CD4-positive, alpha-beta T cell treated with Interferon gamma for 1 hour (primary cell): ENCODE measurements at places on chromosomes 7 and 10.

DNA sequence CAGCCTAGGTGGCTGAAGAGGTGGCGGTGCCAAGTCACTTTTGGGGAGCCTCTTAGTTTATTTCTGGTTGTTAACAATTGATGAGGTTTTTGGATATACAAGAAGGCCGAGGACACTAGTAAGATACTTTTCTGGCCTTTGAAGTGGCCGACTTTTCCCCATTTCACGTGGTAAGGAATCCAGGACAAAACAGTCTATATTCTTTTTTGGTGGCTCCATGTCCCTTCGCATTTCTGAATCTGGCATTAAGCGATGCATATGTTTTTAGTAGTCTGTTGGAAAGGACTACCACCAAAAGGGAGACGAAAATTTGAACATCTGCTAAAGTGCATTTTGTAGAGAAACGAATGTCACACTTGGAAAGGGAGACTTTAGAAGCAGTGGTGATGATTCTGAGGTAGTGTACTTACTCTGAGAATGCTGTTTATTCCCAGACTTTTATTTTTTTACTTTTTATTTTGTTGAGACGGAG is 1.5 kb downstream of the MLLT10 start:
- no peak for DNase-seq

- DNase-seq = no peak
Observed at GRCh38 chr7:84701524-84702306, 485.1 kb downstream of the SEMA3D start.

- no peak for DNase-seq
Observed at GRCh38 chr7:24948739-24949138, 31.2 kb downstream of the OSBPL3 start.

GRCh38 chr10:93815304-93816096 is 57.8 kb downstream of the LGI1 start:
- DNase-seq = no peak

GRCh38 chr10:11358011-11358410 is 253.4 kb downstream of the USP6NL start:
- DNase-seq = no peak

DNA sequence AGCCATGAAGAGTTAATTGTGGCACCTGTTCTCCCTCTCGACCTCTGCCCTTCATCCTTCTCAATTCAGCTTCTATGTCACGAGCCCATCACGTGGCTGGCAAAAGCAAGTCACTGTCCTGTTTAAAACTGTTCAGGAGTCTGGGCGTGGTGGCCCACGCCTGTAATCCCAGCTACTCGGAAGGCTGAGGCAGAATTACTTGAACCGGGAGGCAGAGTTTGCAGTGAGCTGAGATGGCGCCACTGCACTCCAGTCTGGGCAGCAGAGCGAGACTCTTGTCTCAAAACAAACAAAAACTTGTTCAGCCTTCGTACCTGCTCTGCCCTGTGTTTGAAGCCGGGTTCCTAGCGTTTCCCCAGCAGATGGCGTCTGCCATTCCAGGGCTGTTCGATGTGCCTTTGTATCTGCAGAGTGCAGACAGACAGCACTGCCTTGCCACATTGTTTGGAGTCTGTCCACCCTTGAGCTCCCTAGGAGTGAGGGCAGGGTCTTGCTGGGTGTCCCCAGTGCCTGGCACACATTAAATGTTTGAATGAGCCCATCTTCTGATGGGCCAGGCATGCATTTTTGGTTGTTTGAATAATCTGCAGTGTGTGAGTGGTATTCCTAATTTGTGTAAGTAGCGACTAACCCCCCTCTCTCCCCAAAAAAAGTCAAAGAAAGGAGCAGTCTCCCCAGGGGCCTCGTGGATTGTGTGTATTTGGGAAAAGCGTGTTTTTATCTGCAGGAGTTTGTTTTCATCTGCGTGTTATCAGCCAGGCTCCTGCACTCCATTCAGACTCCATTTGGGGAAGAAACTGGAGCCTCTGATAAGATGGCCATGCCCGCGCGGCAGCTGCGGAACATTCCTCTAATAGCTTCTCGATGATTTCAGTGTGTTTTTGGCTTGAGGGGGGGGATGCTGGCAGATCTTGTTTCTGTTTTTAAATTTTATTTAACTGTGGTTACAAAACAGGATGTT is 61.2 kb downstream of the DNAJB6 start:
- DNase-seq = no peak

DNA sequence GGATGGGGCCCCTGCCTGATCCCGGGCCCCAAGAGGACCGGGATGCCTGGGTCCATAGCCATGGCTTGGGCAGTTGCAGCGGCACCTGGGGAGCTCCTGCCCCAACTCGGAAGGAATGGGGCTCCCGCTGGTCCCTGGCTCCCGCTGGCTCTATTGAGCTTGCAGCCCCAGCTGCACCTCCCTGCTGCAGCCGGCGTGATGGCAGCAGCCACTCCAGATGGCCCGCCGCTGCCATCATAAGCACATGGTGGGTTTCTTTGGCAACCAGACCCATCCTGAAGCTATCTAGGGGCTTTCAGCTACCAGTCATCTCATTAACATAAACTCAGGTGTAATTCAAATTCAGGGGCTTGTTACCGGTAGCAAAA is 11.1 kb upstream of the DNMBP start:
- no peak for DNase-seq

- DNase-seq = no peak
Observed at GRCh38 chr7:54544149-54544526, 2.0 kb downstream of the VSTM2A start.

DNA sequence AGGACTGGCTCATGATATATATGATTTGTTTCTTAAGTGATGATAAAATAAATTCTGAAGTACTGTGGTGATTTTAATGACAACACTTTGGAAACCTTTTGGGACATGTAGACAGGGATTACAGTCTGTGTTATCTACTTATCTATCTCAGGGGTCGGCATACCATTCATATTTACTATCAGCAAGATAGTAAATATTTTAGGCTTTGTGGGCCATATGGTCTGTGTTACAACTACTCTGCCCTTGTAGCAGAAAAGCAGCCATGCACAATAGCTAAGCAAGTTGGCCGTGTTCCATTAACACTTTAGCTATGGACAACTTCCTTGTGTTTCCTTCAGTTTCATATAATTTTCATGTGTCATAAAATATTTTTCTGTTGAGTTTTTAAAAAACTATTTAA is 97.8 kb upstream of the PRPS1L1 start:
- DNase-seq = no peak

DNA sequence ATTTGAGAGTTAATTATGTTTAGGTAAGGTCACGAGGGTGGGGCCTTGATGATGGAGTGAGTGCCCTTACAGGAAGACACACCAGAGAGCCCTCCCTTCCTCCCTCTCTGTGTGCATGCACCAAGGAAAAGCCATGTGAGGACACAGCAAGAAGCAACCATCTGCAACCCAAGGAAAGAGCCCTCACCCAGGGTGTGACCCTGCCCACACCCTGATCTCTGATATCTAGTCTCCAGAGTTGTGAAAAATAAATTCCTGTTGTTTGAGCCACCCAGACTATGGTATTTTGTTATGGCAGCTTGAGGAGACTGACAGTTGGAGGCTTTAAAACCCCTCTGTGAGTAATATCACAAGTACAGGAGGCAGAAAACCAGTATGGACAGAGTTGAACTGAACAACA is 15.0 kb upstream of the MCM10 start:
- DNase-seq = no peak

DNA sequence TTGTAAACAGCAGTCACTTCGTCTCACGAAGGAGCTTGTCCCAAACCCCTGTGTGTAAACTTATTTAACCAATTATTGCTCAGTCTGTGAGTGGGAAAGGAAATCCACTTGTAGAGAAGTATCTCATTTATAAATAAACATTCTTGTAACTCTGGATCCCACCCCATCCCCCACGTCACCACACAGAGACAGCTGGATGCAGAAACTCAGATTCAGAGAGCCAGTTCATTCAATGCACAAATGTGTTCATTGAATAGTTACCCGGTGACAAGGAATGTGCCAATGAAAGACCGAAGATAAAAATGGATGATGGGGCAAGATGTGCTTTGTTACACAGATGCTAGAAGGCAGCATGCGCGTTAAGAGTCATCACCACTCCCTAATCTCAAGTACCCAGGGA is 8.3 kb upstream of the OCM start:
- DNase-seq = no peak

DNA sequence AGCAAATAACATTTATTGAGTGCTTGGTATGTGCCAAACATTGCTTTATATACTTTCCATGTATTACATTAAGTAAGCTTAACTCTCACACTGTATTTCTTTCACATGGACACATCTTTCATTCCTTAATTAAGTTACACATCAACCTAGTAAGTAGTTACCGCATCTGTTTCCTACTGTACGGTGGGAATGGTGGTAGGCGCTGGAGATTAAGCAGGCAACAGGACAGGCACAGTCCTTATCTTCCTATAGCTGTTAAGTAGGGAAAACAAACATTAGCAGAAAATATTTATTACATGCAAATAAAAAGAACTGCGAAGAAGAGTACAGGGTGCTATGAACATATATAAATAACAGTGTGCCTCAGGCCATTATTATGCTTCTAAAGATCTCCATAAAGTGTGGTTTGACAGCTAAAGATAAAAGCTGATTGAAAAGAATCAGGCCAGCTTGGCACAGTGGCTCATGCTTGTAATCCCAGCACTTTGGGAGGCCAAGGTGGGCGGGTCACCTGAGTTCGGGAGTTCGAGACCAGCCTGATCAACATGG is 105.0 kb downstream of the SUGCT start:
- DNase-seq = no peak

DNA sequence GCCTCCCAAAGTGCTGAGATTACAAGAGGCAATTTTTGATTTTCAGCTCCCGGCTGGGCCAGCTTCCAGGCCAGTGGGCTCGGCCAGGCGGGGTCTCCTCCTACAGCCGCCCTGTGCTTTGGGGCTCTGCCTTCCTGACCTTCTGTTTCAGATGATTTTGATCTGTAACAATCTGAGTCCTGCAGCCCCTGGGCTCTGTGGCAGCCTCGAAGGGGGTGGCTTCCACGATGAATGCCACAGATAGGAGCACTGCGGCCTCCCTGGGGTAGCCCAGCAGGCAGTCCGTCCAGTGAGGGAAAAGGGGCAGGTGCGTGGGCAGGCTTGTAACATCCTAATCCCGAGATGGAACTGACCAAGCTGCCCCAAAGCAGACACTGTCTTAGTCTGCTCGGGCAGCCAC is 177.5 kb downstream of the DNAJB6 start:
- no peak for DNase-seq

DNA sequence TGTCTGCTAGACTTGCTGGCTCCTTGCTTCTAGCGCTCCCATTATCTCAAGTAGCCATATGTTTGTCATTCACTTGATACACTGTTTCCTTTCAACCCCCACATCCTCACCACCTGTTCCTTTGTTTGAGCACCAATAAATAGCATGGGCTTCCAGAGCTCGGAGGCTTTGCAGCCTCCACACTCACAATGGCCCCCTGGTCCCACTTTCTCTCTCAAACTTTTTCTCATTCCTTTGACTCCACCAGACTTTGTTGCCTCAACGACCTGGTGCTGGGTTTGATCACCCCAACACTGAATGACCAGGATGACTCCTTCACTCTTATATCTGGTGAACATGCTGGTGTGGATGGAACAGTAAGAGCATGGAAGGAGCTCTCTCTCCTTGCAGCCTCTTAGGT is 114.5 kb upstream of the TRIM24 start:
- DNase-seq = no peak

- DNase-seq = no peak
Observed at GRCh38 chr10:90447831-90448230, 410.0 kb downstream of the HTR7 start.

GRCh38 chr7:132654150-132654549 is 77.9 kb upstream of the PLXNA4 start:
- DNase-seq = no peak

DNA sequence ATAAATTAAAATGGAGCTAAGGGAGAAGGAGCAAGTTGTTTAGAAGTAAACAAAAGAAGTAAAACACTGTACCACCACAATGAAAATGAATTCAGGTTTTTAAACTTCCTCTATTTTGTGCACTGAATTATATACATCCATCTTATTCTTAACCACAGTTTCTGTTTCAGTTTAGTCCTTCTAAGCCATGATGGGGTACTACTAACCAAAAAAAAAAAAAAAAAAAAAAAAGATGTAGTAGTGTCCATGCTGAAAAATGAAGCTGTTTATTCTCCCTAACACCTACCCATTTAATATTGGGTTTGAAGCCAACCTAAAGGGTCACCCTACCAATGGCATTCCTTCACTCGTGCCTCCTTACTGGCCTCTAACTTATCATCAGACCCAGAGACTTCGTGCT is 3.4 kb upstream of the BMPR1A start:
- DNase-seq = no peak

DNA sequence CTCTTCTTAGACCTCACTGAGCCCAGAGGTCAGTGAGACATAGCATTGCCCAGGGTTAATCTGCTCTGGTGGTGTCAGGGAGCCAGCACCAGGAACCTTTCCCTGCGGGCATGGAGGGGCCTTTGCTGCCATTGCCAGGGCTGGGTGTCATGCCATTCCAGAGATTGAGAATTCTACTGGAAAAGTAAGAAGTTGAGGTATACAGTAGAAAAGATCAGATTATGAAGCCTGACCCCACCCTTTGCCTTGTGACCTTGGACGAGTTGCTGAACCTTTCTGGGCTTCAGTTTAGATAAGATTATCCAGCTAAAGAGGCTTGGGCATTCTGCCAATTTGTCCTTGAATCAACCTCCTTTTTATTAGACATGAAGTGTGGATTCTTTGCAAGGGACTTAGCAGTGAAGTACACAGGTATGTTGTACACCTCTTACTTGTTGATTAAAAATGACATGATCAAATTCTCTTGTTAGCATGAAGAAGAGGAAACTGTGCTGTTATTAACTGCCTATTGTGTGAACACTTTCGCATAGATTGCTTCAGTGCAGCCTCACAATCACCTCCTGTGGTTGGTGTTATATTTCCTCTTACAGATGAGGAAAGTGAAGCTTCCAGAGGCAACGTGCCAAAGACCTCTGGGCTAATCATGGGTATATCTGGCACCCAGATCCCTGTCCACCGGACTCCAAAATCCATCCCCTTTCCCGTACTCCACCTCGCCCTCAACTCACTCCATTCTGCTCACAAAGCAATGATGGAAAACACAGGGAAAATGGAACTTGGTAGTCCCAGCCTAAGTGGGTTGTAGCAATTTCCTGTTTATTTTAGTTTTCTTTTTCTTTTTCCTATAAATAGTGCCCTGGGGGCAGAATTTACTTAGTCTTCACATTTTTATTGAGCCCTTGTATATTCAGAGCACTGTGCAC is 151.3 kb downstream of the CAMK1D start:
- DNase-seq = no peak

DNA sequence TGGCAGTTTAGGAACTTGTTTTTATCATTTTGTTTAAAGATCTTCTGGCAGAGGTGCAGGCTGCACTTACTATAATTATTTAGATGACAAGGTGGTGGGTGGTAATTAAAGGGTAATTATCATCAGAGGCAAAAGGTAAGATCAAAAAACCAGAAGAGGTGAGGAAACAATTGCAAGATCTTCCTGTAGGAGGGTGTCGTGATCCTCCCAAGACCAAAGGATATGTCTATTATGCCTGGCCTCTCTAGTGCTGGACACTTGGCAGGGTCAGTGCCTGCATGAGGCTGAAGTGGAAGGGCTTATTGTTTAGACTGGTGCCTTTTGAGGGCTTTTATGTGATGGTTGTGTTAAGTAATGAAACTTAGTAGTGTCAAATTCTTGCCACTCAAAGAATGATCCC is 1.8 kb upstream of the WAPL start:
- DNase-seq = no peak
